Activated T-cell treated with anti-CD3 and anti-CD28 coated beads for 48 hours (primary cell): ENCODE measurements at places on chromosomes 1 and 21.
A peak's percentile ranks its signal among the peaks of the same experiment; 100 is the strongest.

DNA sequence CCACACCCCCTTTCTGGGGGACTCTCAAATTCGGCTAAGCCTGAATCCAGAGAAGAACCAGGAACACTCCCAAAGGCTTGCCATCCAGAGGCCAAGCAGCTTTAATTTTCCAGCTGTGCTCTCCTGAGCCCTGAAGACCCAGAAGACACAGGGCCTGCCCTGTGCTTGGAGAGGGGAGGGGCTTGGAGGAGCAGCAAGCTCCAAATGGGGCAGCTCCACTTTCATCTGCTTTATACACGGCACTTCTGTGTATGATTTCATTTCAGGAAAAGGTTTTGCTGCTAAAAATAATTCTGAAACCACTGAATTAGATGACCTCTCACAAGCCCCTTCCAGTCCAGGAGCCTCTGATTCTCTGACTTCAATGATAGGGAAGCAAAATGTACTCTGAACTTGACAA lies 39.2 kb upstream of the CTTNBP2NL start:
- DNase-seq = no peak

- DNase-seq = no peak
Measured at GRCh38 chr21:36684957-36685714, 13.8 kb upstream of the SIM2 start.

GRCh38 chr1:70963374-70963773 lies 84.2 kb downstream of the PTGER3 start:
- no peak for DNase-seq

GRCh38 chr1:56532350-56532683 lies 47.0 kb downstream of the PLPP3 start:
- DNase-seq = no peak

DNA sequence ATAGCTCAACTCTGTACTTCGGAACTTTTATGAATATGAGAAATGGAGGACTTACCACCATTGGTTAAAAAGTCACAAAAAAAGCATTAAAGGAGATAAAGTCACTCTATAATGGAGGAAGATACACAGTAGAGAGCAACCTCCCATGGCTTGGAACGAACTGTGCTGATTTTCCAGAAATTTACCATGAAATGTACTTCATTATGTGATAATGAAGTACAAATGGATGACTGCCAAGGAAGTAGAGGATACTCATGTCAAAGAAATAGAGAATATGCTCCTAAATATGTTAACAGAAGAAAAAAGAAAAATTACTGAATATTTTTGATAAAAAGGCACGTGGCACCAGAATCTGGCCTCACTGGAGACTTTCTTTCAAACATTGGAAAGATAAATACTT lies 23.6 kb upstream of the PLA2G2E start:
- DNase-seq = no peak

GRCh38 chr21:45846373-45847160 lies 135.0 kb upstream of the COL6A1 start:
- DNase-seq = no peak

DNA sequence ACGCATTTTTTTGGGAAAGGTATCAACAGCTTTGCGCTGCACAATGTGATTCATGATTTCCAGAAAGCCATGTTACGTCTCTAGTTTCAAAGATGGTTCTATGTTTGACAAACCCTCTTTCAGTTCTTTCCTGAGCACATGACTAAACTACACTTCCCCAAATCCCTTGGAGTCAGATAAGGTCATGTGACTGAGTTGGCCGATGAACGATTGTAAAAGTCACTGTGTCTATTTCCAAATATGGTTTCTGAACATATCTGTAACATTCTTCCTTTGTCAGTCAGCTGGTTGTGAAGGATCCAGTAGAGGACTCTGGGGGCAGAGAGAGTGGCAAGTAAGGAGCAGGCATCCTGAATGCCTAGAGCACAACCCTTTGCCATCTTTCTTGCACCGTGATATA lies 35.4 kb downstream of the TMPRSS15 start:
- DNase-seq = no peak

DNA sequence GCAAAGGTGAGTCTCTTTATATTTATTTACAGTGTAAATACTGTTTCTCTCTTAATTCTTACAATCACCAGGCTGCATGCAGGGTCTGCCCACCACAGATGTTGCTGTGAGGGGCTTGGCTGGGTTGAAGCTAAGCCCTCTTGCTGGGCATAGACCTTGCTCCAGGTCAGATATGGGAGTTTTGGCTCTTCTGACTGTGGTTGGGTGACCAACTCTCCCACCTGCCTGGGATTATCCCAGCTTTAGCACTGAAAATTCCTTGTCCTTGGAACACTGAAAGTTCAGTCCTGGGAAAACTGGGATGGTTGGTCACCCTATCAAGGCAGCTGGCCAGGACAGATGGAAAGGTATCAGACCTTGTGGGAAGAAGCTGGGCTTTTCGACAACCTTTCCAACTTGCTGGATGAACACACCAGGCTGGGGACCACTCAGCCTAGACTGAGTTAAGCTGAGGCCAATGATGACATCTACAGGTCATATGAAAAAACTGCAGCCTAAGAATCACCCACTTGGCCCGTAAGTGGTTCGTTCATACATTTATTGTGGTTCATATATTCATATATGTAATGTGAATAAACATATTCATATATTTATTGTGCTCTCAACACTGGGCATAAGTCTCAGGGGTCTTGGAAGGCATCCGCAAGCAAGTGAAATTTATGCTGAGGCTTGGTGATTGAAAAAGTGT lies 26.6 kb upstream of the HPDL start:
- peak; percentile 11 for DNase-seq

DNA sequence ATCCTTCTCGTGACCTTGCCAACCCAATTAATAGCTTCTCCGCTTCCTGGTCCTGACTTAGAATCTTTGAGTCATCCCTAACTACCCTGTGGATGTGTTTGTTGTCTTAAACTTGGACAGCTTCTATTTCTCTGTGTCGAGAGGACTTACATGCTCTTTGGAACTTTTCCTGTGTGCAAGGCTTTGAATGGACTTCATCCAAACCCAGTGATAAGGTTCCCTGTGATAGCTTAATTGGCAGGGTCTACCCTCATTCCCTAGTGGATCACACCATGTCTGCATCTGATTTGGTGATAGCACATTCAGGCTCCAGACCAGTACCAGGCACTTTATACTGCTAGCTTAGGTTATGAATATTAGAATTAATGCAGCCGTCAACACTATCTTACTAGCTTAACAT lies 378.2 kb upstream of the KAZN start:
- DNase-seq = no peak

- no peak for DNase-seq
Measured at GRCh38 chr1:24981631-24982005, 51.5 kb upstream of the RUNX3 start.

DNA sequence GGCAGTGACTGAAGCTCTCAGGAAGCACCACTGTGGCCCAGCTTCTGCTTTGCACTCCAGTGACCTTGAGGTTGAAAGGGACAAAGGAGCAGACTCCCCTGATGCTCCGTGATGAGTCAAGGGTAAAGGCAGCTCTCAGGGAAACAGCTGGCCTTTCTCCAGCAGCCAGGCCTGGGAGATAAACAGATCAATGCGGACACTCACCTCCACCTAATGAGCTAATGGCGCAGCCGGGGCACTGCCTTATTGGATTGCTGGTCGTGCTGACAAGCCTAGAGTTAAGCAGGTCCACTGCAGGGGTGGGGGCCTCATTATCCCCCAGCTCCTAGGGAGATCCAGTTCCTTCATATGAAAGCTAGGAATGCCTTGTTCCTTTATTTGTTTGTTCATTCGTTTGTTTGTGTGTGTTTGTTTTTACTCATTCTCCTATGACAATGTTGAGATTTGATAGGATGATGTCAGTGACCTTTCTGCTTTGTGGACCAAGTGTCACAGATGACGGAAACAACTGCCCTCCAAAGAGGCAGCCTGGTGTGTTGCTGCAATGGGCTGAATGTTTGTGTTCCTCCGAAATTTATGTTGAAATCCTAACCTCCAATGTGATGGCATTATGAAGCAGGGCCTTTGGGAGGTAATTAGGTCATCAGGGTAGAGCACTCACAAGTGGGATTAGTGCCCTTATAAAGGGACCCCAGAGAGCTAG lies 141.4 kb upstream of the BEND5 start:
- no peak for DNase-seq

- peak; percentile 60 for DNase-seq
Measured at GRCh38 chr1:151157067-151157531, 650 bp downstream of the TNFAIP8L2 start.

DNA sequence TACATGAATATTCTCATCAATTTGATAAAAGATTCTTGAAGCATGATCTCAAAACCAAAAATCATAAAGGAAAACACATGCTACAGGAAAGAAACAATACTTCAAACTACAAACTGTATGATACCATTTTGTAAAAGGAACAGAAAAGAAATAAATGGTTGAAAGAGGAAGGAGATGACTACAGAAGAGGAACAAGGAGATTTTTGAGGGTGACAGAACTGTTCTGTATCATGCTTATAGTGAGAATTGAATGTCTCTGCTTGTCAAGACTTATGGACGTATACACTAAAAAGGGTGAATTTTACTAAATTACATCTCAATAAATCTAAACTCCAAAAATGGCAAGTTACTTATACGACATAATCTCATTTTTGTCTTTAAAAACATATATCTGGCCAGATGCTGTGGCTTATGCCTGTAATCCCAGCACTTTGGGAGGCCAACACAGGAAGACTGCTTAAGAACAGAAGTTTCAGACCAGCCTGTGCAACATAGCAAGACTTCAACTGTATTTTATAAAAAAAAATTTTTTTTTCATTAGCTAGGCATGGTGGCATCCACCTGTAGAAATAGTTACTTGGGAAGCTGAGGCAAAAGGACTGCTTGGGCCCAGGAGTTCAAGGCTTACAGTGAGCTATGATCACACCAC lies 125.4 kb downstream of the EIF4G3 start:
- DNase-seq = no peak

GRCh38 chr1:117127795-117128194 lies 6.2 kb upstream of the TRIM45 start:
- DNase-seq = no peak

DNA sequence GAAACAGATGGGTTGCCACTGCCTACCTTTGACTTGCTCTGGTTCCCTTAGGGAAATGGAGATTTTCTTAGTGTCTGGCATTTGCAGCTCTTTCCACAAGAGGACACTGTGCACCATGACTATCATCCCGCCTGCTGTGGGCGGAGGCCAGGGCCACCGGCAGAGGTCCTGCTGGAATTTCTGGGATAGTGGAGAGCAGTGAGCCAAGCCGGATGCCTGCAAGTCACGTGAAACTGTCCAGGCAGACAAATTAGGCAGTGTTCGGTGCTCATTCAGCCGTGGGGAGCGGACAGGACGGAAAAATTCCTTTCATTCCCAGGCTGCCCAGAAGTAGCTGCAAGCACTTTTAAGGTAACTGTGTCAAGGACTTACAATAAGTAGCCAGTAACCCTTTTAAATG lies 43.4 kb downstream of the IGSF5 start:
- no peak for DNase-seq

DNA sequence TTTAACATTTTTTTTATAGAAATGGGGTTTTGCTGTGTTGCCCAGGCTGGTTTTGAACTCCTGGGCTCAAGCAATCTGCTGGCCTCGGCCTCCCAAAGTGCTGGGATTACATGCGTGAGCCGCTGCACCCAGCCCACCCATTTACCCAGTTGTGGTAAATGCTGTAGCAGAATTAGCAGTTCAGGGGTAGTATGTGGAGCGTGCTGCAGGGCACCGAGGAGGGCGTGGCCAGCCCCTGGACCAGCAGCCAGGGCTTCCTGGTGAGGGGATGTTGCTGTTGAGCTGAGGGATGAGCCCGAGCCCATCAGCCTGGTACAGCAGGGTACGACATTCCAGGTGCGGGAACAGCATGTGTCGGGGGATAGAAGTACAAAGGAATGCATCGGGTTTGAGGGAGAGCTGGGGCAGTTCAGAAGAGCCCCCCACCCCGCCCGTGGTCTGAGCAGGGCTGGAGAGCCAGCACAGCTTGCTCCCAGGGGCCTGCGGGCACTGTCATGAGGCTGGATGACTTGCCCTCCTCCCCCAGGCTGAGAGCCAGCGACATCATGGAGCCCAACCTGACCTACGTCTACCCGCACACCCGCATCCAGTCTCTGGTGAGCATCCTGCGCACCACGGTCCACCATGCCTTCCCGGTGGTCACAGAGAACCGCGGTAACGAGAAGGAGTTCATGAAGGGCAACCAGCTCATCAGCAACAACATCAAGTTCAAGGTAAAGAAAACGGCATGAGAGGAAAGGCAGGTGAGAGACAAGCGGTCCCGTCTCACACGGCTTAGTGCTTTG lies 11.9 kb downstream of the NPPA start:
- no peak for DNase-seq

DNA sequence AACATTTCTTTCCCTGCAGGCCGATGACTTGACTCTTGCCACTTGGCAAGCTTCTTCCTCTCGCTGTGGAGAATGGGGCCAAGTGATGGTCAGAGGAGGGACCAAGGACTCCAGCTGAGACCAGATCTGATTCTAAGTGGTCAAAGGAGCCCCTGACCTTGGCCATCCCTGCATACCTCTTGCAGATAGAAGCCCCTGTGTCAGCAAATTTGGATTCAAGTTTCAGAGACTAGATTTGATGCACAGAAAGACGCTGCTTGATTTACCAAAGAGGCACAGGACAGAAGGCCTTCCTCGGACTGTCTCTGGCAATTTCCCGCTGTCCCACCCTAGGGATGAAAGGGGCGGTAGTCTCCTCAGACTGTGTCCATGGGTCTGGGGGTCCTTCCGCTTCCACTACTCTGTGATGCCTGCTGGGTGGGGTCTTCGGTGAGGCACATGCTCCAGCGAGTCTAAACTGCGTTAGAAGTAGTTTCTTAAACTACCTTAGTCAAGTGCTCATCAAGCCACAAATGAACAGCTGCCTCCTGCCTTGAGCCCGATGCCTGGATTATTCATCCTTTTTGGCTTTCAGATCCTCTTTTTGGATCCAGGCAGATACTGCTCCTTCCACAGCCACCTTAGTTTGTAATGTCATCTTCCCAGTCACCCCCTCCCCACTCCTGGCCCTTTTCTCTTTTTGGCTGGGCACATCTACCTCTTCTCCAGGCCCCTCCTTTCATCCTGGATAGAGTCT lies 31.8 kb upstream of the RBM15 start:
- no peak for DNase-seq

DNA sequence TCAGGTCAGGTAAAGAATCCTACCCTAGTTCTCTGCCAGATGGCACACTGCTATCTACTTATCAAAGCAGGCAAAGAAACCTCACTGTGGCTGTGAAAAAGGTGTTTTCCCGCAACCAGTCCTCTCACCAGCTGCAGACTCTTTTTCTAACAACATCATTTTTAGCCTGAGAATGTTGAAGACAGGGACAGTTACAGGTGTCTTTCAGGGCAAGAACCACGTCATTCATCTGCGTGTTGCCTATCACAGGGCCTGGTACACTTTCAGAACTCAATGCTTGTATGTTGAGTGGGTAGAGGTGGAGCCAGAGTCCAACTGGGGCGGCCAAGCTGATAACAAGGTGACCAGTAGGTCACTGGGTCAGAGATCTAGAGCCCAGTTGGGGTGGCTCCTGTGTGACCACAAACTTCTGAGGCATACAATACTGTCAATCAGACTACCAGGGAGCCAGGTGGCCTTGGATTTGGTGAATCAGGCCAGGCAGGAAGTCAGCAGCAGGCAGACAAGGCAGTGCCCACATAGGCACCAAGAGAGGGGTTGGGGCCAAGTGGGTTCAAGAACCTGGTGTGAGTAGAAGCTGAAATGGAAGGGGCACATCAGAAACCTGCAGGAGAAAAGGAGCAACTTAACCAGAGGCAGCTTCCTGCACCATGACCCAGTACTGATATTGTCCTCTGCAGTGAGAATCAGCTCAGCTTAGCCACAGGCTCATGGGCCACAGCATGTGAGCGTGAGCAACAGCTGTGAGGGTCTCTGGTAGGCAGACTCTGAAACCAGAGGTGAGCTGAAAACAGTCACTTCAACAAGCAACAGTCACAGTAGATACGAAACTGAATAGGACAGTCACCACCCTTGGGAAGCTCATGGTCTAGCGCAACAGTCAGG lies 123.6 kb downstream of the DTL start:
- DNase-seq = no peak
